ENCODE measurements at places on chromosomes 5 and 9.

DNA sequence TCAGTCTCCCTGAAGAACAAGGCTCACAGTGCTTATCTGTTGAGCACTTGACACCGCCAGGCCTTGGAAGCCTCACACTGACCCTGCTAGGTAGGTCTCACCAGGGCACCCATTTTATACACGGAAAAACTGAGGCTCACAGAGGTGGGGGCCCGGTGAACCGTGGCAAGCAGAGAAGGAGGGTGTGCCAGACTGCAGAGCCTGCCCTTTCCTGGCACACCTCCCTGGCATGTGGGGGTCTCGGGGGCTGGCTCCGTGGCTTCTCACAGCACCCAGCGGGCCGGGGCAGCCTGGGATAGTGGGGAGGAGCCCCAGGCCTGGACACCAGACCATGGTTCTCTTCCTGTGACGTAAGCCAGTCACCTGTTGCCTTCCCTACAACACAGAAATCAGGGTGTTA lies 53.7 kb upstream of the IER5L start:
- DNase-seq = no peak

- no peak for DNase-seq
Measured at GRCh38 chr9:129084087-129084486, 3.2 kb downstream of the DOLPP1 start.

GRCh38 chr5:25619273-25619672 lies 974.5 kb upstream of the CDH10 start:
- DNase-seq = no peak

GRCh38 chr5:116771466-116772151 lies 197.0 kb upstream of the SEMA6A start:
- peak; percentile 50 for DNase-seq

- no peak for DNase-seq
Measured at GRCh38 chr5:3818624-3819023, 223.0 kb downstream of the IRX1 start.

GRCh38 chr5:146669656-146670055 lies 153.7 kb upstream of the GPR151 start:
- no peak for DNase-seq

DNA sequence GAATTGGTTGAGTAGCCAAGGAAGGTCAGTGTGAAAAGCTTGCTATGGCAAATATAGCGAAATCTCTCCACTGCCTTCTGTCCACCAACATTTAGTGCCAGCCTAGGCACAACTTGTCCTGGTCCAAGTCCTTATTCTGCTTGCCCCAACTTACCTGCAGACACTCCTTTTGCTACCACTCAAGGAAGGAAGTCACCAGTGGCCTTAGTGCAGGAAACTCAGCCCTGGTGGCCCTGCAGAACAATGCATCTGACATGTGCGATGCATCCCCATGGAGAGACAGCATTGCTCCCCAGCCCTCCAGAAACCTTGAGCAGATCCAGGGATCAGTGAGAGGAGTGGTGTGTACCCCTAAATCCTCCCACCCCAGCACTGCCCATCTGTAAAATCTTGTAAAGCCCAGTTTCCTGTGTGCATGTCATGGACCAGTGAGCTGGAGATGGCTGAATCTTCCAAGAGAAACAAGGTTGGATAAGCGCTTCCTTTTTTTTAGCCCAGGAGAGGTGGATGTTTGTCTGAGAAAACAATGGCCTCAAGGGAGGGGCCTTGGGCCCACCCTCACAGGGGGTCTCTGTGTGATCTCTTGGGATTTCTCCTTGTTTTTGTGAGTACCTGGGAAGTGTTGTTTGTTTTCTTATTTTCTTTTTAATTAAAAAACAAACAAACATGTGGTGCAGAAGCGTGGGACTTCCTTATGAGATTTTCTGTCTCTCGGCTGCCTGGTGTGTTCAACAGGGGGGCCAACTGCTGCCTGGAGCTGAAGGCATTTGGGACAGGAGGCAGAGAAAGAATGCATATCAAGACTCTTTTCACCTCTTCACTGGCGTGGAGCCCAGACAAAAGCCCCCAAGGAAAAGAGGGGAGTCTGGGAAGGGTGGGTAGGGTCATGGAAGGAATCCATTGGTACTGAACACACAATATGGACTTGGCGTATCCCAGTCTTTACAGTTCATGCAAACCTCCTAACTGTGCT lies 3.6 kb downstream of the FOXI1 start:
- DNase-seq = no peak

DNA sequence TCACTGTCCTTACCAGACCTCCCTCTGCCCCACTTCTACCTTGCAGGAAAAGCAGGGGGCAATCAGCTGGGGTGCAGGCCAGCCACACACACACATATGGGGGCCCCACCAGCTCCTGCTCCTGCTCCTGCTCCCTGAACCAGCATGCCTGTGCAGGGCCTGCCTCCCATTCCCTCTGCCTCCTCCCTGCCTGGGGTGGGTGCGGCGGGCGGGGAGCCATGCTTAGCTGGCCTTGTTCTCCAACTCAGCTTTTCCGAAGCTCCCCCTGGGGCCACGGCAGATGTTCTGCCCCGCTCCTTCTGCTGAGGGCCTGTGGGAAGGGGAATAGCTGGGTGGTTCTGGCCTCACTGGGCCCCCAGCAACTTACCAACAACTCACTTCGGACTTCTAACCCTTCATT lies 89.8 kb downstream of the ZNF354C start:
- DNase-seq = no peak

DNA sequence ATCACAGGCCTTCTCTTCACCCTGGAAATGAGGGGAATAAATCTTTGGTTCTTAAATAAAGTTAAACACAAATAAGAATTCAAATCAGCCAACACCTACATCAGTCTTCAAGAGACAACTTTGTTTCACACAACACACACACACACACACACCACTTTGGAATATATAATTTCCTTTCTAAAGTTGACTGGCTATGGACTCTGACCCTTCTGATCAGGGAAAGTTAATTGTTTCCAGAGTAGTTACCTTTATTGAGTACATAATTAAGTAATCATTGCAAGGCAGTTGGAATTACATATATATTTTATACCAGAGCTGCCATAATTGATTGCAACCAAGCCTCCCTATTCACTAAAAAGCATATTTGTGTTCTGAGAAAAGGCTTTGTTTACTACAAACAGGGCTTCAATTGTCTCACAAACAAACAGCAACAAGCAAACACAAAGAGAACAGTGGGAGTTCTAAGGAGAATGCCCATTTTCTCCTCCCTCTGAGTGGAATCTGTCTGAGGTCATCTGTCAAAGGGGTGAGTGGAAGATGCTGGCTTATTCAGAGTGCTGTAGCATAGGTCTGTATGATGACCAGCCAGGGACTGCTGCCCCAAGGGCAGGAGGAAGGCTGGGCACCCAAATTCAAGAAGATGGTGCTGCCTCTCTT lies 136.6 kb downstream of the SEMA6A start:
- DNase-seq = no peak

DNA sequence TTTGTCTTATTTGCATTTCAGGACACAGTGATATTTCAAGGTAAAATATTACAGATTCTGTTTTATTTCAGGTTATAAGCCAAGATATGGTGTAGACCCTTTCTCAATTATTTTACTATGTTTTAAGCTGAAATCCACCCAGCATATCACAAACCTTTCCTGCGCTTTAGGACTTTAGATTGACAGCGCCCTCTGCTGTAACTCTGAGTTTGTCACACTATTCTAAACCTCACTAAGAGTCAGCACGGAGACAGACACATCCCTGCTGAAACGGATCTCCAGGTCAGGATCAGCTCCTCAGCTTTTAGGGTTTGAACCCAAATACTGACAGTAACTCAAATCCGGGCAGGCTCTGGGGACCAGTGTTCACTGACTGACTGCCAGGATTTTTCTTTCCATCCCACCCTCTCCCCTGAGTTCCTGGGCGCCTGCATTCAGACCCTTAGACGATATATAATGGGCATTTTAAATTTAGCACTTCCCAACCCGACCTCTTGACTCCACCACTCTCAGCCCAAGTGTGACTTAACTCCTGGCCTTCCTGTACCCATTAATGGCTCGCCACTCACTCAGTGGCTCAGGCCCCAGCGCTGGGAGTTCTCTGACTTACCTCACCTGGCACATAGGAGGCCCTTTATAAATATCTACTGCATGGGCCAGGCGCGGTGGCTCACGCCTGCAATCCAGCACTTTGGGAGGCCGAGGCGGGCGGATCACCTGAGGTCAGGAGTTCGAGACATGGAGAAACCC lies 33.5 kb downstream of the TLX3 start:
- DNase-seq = peak; percentile 34

DNA sequence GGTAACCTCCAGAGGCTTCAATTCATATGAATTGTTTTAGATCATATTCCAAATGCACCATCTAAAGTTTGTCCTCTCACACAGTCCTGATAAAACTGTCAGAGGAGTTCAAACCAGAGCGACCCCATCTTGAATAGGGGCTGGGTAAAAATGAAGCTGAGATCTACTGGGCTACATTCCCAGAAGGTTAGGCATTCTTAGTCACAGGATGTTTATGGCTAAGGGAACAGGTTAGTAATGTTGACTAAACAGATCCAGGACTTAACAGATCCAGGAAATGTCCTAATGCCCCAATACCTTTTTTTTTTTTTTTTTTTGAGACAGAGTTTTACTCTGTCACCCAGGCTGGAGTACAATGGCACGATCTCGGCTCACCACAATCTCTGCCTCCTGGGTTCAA lies 192.6 kb upstream of the PRDM9 start:
- no peak for DNase-seq

DNA sequence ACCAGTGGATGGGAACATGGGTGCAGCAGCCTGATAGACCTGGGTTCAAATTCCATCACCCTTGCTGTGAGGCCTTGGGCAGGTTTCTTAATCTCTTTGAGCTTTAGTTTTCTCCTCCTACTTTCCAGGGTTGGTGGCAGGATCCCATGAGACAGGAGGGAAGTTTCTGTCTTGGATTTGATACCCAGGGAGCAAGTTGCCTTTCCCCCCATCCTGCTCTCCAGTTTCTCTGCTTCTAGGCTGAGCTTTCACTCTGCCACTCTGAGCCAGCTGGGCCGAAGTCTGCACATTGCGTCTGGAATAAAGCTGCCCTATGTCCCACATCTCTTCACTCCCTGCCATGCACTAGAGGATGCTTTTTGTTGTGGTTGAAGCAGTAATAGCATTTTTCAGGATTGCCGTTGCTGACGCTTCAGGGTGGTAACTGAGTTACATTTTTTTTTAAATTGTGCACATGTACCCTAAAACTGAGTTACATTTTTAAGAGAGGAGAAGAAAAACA lies 40.5 kb upstream of the ANGPTL2 start:
- DNase-seq = peak; percentile 17

GRCh38 chr9:130036099-130036498 lies 6.9 kb downstream of the FNBP1 start:
- no peak for DNase-seq

- DNase-seq = no peak
Measured at GRCh38 chr5:34676416-34676815, 20.3 kb downstream of the RAI14 start.

DNA sequence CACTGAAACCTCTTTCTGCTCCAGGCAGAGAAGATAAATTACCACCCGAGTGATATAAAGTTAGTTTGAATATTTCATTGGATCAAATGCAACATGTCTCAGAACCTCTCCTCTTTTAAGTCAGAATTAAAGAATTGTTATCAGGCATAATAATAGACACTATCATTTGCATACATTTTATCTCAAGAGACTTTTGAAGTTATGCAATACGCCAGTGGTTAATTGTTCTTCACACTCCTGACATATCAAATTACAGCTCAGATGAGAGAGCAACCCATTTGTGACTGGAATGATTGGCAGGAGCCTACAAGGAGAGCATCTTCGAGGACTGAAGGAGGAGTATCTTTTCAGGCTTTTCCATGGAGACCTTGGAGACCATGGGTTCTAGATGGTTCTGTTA lies 452.2 kb downstream of the KDM4C start:
- DNase-seq = no peak

- no peak for DNase-seq
Measured at GRCh38 chr9:88460587-88461332, 72.5 kb downstream of the SPIN1 start.

DNA sequence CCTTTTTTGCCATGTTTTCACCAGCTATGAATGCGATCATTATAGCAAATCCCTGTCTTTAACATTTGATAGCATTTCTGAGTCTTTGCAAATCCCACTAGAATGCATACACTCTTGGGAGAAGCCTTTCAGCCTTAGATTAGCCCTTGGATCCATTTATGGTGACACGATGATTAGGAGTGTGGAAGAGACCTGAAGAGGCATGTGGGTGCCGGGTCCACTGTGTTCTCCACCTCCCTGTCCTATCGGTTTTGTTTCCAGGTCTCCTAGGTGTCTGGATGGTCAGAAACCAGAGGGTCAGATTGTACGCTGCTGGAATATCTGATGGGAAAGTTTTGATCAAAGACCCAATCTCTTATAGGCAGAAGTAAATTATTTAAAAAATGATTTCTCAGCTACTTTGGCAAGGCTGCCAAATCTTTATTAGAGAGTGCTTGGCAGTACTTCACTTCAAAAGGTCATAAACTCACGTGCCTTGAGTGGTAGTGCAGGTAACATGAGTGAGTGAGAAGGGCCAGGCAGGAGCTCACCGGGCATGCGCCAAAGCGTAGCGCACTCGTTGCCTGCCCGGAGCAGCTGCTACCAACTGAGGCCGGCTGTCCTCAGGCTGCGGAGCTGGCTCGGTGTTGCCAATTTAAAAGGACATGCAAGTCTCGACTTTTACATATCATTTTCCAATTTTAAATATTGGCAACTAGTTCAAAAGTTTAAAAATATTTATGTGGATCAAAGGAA lies 51.3 kb downstream of the PCSK5 start:
- DNase-seq = no peak

GRCh38 chr5:33166522-33166921 lies 274.2 kb upstream of the TARS1 start:
- no peak for DNase-seq

DNA sequence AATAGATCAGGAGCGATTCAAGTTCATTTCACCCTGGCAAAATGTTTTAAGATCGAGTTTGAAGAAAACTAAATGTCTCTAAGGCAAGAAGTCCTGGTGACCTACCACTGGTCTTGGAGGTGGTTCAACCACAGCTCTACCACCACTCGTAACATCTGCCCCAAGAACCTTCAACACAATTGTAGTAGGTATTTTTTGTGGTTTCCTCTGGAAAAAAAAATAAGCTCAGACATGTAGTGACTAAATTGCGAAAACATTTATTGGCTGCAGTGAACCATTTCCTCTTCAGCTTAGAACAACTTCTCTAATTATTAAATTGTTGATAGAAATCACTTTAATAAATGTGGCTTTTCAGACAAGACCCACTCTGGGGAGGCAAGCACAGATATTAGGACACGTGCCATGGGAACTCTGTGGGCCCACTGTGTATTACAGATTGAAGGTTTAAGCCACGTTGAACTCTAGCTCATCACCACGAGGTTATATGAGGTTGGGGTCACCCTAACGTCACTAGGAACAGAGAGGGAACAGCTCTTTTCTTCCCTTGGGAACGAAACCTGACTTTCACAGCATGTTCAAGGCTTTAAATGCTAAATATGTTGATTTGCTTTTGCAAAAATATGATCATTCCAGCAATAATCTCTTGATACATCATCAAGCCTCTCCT lies 142.9 kb downstream of the HSD17B3 start:
- DNase-seq = no peak

DNA sequence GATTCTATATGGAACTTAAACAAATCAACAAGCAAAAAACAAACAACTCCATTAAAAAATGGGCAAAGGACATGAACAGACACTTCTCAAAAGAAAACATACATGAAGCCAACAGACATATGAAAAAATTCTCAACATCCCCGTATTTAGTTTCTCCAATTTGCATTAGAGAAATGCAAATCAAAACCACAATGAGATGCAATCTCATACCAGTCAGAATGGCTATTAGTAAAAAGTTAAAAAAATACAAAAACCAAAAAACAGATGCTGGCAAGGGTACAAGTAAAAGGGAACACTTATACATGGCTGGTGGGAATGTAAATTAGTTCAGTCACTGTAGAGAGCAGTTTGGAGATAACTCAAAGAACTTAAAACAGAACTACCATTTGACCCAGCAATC lies 342.1 kb upstream of the NUDT12 start:
- no peak for DNase-seq
